ENCODE measurements at places on chromosomes 11 and 22.

GRCh38 chr11:17743808-17744119 lies 9.2 kb downstream of the KCNC1 start:
- no peak for DNase-seq

- no peak for DNase-seq
Observed at GRCh38 chr22:23524226-23524625, 55.9 kb downstream of the IGLL1 start.

DNA sequence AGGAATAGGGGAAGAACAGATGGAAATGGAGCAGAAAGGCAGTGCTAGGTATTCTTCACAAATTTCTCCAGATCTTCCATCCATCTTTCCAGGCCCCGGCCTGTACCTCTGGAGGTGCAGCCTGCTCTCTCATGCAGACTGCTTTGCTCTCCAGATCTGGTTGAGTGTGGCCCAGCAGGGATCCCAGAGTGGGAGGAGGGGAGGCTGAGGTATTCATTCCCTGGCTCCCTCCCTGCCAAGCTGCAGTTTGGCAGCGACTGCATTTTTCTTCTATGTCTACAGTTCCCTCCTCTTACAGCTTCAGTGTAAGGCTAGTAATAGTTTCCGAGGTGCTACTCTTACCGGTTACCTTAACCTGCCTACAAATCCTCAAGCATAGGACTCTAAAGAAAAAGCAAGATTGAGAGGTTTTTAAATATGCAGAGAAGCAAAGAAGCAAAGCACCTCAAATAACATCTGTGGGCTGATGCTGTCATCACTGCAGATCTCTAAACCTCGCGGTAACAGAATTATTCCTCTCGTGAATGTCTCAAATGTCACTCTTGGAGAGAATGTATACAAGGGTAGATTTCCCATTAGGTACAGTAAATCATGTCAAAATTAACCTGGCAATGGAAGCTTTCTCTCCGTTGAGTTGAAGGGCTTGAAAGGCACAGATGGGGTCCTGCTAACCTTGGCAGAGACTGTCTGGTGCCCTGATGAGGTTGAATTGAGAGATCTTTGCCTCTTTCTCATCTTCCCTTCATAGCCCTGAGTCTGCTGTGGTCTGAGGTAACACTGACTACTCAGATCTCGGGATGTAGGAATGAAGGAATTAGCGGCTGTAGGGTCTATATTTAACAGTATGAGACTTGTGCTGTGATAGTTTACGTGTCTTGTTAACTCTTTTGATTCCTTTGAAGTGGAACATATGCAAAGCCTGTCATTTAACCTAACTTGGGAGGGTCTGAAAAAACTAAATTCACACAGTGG lies 297.9 kb upstream of the C11orf87 start:
- no peak for DNase-seq

- no peak for DNase-seq
Observed at GRCh38 chr11:76656050-76656531, 14.5 kb downstream of the LRRC32 start.

- no peak for DNase-seq
Observed at GRCh38 chr11:101705972-101706371, 122.2 kb upstream of the TRPC6 start.

- no peak for DNase-seq
Observed at GRCh38 chr11:45917286-45917622, 423 bp downstream of the PEX16 start.

DNA sequence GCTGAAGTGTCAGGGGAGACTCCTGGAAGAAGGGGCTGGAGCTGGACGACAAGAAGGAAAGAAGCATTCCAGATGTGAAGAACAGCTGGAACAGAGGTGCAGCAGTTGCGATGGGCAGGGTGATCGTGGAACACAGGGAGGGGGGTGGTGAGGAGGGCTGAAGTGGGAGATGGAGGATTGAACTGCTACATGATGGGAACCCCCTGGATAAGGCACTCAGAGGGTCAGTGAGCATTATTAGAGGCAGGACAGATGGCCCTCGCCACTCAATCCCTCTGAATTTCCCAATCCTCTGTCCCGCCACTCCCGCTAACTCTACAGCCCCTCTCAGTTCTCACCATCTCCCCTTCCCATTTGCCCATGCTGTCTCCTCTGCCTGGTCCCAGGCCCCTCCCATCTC lies 14.0 kb downstream of the SERPINH1 start:
- DNase-seq: no peak

- no peak for DNase-seq
Observed at GRCh38 chr11:5040876-5041275, 5.5 kb upstream of the OR52J3 start.

- no peak for DNase-seq
Observed at GRCh38 chr11:28833670-28834069, 725.5 kb downstream of the METTL15 start.

DNA sequence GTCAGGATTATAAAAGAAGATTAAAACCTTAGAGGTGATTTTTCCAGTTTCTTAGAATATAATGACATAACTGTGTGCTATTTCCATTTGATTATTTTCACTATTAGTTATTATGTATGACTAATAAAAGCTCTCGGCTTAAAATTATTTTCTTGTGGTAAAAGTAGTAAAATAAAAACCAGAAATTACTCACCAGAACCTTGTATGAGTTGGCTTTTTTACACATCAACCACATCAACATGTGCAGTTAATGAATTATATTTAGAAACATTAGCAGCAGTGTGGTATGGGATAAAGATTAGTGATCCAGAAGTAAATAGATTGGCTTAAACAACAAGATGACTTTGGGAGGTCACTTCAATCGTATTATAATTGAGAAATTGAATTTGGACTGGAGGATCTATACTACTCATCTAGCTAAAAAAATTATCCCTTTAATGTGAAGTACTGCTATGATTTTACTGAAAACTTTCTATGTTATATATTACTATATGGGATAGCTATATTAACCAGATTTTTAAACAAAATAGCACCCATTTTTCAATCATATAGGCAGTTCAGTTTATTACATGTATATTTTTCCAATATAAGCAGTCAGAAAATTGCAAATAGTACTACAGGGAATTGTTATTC lies 2.8 kb upstream of the BCO2 start:
- no peak for DNase-seq

DNA sequence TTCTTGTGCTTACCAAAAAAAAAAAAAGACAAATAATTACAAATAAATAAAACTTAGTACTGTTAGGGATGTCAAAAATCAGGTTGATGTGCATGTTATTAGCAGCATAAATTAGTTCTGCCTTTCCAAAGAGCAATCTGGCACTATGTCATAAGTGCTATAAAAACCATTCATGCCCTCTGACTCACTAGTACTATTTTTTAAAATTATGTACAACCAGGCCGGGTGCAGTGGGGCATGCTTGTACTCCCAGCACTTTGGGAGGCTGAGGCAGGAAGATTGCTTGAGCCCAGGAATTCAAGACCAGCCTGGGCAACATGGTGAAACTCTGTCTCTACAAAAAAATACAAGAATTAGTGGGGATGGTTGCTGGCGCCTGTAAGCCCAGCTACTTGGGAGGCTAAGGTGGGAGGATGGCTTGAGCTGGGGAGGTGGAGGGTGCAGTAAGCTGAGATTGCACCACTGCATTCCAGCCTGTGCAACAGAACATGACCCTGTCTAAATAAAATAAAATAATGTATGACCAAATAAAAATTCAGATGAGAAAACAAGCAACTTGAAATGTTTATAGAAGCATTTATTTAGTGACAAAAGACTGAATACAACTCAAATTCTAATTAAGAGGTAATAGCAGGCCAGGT lies 25.3 kb downstream of the UEVLD start:
- DNase-seq: no peak

DNA sequence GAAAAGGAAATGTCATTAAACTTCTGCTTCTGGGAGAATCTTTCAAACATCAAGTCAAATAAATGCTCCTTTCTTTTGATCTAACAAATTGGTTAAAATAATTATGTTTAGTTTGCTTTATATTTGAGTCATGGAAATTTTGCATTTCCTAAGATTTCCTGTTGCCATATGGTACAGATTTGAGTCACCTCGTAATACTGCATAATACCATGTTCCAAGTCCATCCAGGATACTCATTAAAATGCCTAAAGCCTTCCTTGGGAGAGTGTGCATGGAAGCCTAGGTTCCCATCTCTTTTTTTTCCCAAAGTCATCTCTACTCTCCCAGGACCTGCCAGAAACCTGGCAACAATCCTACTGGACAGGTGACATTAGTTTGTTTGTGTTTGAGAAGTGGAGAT lies 4.2 kb downstream of the OR9I1 start:
- DNase-seq: no peak
